Keratinocyte (primary cell): ENCODE measurements at places on chromosomes 5 and 9.
A peak's percentile ranks its signal among the peaks of the same experiment; 100 is the strongest.

DNA sequence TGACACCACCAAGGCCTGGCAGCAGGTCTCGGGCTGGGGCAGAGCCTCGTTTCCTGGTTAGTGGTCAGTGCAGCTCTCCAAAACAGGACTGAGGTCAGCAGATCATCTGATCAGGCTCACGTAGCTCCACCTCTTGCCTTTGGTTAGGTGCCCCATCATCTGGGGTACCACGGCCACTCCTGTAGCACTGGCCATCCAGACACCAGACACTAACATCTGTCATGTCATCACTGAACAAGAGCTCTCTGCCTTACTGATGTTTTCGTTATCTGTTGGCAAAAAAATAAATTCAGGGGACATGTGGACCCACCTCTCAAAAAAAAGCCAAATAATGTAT lies 29.9 kb upstream of the MED10 start:
- DNase-seq = no peak

- no peak for DNase-seq
These were observed 7.1 kb upstream of the AFAP1L1 start for GRCh38 chr5:149264439-149265067.

DNA sequence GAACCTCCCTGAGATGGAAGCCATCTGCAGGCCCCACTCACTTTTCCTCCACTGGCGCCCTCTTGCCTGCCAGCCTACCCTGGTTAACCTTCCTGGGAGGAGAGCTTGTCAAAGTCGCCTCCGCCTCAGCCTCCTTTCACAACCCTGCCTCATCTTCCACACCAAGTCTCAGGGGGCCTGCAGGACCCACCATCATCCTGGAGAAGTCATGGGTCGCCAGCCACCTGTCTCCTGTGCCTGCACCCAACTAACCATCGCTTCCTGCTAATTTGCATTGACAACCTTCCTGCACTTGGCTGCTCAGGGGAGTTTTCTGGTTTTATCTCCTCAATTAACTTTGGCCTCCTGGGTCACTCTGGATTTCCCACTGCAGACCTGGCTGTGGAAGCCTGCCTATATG lies 52.8 kb upstream of the GRHPR start:
- DNase-seq = no peak

GRCh38 chr9:117772960-117773359 lies 68.8 kb downstream of the TLR4 start:
- DNase-seq = no peak

DNA sequence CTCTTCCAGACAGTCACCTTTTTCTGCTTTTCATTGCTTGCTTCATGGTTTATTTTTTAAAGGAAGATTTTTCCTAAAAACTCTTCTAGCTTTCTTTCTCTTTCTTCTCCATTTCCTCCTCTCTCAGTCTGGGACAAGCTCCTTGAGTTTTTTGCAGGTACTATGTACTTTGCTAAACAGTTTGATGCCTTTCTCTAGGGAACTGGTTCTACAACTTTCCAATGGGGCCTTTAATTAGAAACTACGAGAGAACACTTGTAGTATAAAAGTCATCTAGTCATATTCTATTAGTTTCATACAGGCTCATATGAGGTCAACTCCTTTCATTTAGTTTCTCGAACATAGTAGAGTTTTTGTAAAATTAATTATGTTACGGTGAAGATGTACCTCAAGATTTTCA lies 189.6 kb downstream of the DOCK8 start:
- DNase-seq = no peak

DNA sequence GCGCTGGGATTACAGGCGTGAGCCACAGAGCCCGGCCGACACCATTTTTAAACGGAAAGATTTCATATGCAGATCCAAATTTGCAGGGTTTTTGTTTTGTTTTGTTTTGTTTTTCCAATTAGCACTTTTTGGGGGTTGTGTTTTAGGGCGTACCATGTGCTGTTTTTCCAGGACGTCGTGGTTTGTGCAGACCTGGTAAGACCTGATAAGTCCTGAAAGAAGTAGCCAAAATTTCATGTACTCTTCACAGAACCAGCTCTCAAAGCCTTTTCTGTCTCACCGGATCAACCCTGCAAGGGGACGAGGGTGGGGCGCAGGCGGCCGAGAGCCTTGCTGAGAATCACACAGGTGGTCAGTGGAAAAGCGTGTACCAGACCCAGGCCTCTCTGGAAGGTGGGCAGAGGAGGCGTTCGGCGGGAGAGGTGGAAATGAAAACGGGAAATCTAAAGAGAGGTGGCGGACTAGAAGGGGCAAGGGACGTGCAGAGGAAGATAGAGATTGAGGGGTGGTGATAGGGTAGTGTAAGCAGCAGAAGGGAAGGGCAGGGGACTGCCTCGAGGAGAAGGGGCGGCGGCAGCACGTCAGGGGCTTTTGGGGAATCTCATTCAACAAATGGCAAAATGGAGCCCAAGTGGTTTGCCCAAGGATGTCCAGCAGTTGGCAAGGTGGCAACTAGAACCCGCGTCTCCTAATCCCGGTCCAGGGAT lies 1.1 kb upstream of the FAF2 start:
- no peak for DNase-seq

GRCh38 chr5:132708645-132709044 lies 28.7 kb downstream of the KIF3A start:
- no peak for DNase-seq

GRCh38 chr9:137977571-137978261 lies 100.1 kb downstream of the CACNA1B start:
- no peak for DNase-seq

GRCh38 chr5:37940931-37941623 lies 101.2 kb upstream of the GDNF start:
- DNase-seq = peak; percentile 79

GRCh38 chr5:148887123-148887881 lies 60.9 kb downstream of the ADRB2 start:
- no peak for DNase-seq

DNA sequence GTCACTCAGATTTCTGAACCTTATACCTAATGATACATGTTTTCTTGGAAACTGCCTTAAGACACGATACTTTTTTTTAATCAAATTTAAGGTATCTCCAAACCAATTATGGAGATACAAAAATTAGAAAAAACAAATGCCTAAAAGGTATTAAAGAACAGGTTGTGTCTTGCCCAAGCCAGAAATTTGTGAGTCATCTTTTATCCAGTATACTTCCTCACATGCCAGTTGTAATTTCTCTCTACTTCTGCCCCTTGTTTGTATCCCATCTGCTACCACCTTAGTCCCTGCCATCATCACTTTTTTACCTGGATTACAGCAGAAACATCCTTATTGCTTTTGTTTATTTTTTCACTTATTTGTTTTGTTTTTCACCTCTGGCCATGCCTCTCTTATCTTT lies 571.2 kb upstream of the DAB2 start:
- DNase-seq = no peak

DNA sequence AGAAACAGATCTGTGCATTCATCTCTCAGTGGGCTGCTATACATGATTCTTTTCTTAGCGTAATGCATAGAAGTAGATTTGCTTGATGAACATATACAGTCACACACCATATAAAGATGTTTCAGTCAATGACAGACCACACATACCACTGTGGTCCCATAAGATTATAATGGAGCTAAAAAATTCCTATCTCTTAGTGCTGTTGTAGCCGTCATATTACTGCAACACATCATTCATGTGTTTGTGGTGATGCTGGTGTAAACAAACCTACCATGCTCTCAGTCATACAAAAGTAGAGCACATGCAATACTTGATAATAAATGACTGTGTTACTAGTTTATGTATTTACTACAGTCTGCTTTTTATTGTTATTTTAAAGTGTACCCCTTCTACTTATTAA lies 214.3 kb downstream of the ARHGAP26 start:
- no peak for DNase-seq

DNA sequence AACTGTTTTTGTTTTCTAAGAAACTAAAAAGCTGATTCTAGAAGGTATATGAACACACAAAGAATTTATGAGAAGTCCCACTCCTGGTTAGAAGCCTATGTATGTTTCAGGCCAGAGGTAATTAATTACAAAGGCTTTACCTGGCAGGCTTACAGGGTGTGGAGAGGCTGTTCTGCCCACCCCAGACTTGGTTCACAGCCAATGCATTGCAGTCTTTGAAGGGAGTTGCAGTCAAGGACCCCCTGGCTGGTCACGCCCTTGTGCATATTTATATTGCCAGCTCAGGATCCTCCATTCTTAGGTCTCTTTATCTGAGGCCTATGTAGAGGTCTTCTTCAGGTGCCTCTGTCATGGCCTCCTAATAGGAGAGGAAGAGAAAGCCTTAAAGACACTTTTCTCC lies 13.6 kb upstream of the PRSS3 start:
- no peak for DNase-seq

DNA sequence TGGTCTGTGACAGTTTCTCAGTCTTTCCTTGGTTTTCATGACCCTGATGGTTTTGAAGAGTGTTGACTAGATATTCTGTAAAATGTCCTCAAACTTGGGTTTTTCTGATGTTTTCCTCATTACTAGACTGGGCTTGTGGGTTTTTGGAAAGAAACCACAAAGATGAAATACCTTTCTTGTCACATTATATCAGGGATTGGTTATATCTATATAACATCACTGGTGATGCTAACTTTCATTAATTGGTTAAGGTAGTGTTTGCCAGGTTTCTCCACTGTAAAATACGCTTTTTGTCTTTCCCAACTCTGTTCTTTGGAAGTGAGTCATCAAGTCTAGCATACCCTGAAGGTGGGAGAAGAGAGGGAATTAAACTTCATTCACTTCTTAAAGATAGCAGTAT lies 3.3 kb upstream of the IL31RA start:
- no peak for DNase-seq

DNA sequence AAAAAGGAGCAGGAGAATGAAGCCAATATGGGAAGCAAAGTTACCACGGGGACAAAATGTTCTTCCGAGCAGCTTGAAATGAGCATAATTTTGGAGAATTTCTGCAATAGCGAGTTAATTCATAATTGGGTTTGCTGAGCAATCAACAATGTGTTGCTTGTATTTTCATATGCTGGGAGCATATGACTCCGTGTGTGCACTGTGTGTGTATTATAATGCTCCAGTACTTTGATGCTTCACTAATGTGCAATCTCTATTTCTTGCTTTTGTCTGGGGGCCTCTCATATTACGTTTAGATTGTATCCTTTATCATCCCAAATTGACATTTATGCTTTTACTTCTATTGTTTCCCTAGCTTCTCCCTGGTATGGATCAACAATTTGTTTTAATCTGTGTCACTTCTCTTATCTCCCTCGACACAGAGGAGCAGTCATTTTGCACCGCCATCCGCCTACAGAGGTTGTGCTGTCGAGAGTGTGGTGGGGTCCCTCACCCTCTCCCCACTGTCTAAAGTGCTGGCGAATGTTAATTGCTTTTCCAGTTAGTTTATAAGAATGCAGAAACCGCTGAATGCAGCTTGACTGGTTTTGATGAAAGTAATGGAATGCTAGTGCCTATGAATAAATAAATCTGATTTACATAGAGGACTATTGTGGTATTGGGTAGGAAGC lies 372.5 kb upstream of the WWC1 start:
- DNase-seq = no peak

GRCh38 chr5:55441107-55441771 lies 93.5 kb downstream of the PLPP1 start:
- no peak for DNase-seq

DNA sequence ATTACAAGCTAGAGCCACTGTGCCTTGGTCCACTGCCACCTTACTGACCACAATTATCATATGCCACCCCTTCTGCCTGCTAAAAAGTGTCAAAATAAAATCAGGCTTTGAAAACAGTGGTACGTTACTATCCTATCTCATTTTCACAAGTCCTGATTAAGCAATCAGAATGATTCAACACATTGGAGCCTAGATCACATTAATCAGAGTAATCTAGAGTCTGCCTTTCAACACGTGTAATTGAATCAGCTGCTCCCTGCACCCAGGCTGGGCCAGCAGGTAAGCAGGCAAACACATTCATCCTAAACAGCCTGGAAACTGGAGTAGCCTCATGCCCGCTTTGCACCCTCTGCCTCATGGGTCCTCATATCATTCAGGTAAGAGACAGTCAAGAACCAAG lies 186.2 kb downstream of the DCP2 start:
- peak; percentile 85 for DNase-seq

DNA sequence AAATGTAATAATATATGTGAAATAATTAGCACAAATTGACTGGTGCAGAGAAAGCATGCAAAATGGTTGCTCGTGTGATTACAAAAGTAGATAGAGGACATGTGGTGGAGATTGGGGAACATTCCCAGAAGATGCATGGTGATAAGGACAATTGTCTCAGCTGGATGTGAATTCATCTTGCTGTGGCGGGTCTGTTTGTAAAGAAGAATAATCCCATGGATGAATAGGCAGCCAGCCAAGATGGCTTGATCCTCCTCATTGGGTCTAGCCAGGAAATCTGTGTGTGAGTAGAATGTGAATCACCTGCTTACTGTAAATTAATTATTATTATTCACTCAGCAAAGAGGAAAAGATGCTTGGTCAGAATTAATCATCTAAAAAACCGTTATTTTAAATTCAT lies 12.6 kb upstream of the DPYSL3 start:
- DNase-seq = no peak

- no peak for DNase-seq
These were observed 135.1 kb downstream of the KIF4B start for GRCh38 chr5:155148694-155149093.

GRCh38 chr5:135208903-135209721 lies 175.1 kb upstream of the PITX1 start:
- DNase-seq = no peak

- DNase-seq = no peak
These were observed 288.8 kb downstream of the GLIS3 start for GRCh38 chr9:4011054-4011453.

DNA sequence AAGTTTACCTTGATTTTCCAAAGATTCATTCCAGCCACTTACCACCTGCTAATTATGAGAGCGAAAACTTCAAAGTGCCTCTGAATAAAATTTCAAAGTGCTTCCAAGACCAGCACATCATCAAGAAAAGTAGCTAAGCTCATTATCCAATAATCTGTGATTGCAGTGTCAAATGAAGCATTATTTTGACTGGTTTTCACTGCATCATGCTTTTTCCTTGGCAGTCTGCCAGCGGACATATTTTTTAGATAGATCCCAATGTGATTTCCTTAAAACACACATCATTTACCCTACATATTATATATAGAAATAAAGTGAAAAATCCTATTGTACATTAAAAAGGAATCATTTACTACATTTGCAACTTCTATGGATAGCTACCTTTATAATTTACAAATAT lies 508.6 kb upstream of the FAM174A start:
- no peak for DNase-seq

GRCh38 chr5:92769978-92770377 lies 811.0 kb downstream of the NR2F1-AS1 start:
- no peak for DNase-seq

DNA sequence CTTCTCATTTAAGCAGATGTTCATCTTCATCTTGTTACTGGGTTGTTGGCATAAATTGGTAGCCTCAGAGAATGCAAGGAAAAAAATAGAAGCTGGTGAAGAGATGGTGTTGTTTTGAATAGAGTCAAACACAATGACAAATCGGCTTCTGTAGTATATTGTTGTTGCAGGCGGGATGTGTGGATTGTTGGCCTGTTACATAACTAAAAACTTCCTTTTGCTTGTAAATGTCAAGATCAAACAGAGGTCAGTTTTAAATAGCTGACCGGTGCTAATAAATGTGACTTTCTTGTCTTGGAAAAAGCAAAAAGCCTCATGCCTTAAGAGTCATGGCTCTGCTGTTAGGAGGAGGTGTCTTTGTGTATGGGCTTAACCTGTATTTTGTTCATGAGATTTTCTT lies 59.2 kb downstream of the CCDC192 start:
- no peak for DNase-seq

GRCh38 chr9:92324431-92324830 lies 719 bp downstream of the NOL8 start:
- no peak for DNase-seq

- DNase-seq = no peak
These were observed 4.5 kb downstream of the ELAVL2 start for GRCh38 chr9:23821375-23822181.
